ENCODE measurements at places on chromosomes 2 and 18.

- no peak for DNase-seq
Observed at GRCh38 chr2:232420463-232421188, 14.0 kb downstream of the ALPG start.

DNA sequence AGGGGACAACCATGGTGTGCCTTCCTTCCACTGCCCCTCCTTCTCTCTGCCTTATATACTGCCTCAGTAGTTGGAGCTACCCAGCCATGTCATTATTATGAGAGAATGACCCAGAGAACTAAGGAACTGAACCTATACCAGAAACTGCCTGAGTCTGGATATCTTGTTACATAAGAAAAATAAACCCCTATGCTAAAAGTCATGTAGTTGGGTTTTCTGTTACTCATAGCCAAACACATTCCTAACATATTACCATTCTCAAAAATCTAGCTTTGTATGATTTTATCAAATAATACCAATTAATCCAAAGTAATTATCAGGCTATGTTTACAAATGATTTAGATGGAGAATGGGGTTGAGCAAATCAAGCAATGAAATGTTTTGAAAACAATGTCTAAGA, 15.0 kb upstream of the KLF7 start:
- no peak for DNase-seq

GRCh38 chr2:218658671-218659257, 659 bp downstream of the ZNF142 start:
- no peak for DNase-seq

DNA sequence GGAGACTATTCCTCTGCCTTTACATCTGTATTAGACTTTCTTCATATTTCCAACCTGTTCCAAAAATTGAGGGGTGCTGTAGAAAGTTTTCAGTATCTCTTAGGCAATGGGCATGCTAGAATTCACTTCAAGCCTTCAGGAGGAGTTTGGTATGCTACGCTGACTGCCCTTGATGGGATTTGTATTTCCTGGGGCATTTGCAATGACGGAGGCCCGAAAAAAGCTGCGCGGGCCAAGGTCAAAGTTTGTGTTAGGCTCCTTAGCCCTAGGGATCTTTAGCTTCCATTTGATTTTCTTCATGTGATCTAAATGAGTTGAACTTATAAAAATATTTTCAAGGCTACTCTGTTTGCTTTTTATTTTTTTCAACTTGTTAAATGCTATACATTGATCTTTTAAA, 5.1 kb downstream of the CPS1 start:
- DNase-seq = no peak

DNA sequence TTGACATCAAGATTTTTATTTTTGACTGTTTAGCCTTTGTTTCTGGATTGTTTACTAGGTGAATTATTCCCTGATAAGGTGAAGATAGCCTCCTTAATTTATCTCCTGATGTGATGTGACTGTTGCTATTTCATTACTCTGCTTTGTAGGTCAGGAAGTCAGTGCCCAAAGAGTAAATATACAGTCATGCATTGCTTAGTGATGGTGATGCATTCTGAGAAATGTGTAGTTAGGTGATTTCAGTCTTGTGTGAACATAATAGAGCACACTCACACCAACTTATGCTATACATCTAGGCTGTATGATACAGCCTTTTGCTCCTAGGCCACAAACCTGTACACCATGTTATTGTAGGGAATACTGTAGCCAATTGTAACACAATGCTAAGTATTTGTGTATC, 102.4 kb upstream of the THUMPD2 start:
- DNase-seq = no peak

DNA sequence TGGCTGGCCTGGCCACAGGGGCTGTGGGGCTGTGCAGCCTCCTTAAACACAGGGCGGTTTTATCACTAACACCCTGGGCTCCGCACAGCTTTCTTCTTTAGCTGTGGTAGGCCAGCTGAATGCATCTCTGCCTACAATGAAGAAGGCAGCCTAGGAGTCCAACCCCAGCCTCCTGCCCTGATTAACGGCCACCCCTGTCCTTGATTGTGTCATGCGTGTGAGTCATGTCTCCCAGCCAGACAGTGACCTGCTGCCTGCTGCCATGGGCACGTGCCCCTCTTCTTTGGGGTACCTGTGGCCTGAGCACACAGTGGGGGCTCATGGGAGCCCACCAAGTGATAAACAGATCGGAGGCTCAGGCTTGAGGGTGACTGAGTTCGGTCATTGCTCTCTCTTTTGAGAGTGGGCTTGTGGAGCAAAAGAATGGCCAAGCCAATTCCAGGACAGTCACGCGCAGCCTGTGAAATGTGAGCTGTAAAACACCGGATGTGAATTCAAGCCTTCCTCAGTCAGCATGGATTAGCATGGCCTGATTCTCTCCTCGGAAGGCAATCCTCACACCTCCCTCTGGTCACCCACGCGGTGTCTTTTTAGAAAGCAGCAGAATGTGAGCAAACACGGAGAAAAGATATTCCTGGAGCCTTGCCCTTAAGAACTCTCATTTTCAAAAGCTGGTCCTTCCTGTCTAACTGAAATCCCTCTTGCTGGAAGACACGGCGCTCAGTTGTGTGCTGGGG, 144.1 kb downstream of the CELF4 start:
- DNase-seq = no peak

DNA sequence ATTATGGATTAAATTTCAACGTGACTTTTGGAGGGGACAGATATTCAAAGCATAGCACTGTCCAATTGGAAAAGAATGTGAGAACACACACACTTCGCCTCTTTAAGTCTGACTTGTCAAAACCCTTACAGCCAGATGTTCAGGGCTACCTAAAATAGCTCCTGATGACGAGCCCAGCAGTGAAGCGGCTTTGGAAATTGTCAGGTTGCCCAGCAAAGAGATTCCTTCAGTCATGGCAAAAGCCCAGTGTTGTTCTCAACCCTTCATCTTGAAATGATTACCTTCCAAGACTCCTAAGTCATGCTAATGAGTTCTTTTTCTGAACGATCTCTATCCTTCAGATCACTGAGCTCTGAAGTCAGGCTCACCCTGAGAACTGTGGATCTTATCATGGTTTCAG, 436.6 kb downstream of the LRATD1 start:
- DNase-seq = no peak

DNA sequence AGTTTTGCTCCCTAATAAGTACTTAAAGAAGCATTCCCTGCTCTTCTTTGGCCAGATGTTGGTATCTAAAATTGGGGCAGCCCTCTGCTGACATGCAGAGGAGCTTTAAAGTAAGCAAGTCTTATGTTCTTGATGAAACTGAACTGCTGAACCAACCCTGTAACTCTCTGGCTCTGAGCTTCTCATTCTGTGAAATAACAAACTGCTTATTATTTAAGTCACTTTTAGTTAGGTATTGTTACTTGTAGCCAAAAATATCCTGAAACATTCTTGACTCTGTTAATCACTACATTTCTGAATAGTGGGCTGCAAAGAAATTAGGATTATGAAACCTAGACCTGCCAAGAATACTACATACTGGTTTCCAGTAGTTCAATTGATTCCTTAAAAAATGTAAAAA, 15.5 kb downstream of the PPP3R1 start:
- no peak for DNase-seq

- DNase-seq = no peak
Observed at GRCh38 chr18:48407358-48407757, 1.8 kb downstream of the ZBTB7C start.

GRCh38 chr2:150903461-150903860, 358.2 kb downstream of the RBM43 start:
- DNase-seq = no peak

- no peak for DNase-seq
Observed at GRCh38 chr2:72166279-72166678, 18.6 kb upstream of the CYP26B1 start.

DNA sequence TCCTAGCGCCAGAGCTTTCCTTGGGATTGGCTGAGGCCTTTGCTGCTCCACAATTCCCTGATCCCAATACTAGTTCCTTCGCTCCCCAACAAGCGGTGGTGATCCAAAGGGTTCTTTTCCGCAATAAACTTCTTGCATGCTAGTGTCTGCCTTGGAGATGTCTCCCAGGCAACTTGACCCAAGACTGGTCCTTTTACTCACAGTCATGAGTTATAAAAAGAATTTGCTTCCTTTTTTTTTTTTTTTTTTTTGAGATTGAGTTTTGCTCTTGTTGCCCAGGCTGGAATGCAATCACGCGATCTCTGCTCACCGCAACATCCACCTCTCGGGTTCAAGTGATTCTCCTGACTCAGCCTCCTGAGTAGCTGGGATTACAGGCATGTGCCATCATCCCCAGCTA, 89.8 kb upstream of the SP3 start:
- DNase-seq = no peak

GRCh38 chr2:206832873-206833272, 67.5 kb downstream of the FASTKD2 start:
- DNase-seq = no peak

GRCh38 chr2:58539973-58540372, 298.8 kb upstream of the FANCL start:
- no peak for DNase-seq

- DNase-seq = no peak
Observed at GRCh38 chr2:134567666-134568065, 151.1 kb downstream of the TMEM163 start.

DNA sequence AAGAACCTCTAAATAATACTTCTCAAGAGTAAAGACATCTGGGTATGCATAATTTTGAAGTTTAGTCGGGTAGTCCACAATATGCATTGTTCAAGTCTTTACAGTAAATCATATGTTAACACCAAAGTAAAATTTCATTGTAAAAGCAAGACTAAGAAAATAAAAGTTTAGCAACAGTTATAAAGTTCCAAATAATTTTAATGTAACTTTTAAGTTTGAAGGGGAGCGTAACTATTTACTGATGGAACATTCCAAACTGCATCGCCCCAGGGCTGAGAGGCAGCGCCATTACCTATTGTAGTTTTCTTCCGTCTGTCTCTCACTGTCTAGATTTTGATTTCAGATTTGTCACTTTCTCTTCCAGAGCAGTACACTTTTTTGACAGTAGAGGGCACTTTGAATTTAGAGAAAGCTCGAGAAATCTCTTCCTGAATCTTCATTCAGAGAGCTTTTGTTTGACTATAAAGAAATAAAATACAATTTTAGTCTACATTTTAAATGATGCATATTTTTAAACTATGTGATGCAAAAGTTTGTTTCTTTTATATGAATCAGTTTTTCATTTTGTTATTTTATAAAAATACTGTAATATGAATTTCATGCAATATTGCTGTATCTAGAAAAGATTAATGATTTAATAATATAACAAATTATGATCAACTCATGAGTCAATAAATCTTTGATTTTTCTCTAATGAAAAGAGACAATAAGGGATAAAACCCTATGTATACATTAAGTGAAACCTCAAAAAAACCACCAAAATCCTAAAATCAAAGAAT, 389.8 kb downstream of the FIGN start:
- DNase-seq = peak; percentile 10

- DNase-seq = no peak
Observed at GRCh38 chr2:232349946-232350635, 28.5 kb upstream of the ALPP start.

DNA sequence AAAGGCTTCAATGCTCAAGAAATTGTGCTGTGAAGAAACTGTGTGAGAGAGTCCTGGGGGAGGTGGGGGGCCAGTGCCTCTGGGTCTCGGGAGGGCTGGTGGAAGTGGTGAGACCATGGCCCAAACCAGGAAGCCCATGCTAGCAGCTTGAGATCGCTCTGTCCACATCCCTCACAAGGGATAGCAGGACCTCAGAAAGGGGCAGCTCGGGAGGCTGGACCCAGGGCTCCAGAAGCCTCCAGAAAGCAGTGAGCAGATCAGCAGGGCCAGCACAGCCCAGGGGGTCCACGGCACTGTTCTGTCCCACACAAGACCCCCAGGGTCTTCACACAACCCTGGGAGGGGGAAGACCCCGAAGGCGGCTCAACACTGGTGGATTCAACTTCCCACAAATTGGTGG, 24.1 kb downstream of the ST8SIA5 start:
- DNase-seq = no peak

- DNase-seq = peak; percentile 79
Observed at GRCh38 chr18:37613253-37613565, 47.6 kb upstream of the CELF4 start.

DNA sequence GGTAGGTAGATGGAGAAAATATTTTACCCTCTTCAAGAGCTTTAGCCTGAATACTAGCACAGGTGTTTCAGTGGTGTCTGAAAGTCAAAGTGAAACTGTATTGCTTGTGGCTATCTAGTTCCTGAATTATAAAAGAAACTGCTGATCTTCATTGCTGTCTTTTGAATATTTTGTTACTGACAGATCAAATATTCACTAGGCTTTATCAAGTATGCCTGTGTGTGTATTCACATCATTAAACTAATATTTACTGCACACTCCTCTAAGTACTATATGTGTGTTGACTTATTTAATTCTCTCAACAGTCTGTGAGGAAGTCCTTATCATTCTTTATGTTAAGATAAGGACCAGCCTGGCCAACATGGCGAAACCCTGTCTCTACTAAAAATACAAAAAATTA, 139.6 kb downstream of the SOCS6 start:
- DNase-seq = no peak

DNA sequence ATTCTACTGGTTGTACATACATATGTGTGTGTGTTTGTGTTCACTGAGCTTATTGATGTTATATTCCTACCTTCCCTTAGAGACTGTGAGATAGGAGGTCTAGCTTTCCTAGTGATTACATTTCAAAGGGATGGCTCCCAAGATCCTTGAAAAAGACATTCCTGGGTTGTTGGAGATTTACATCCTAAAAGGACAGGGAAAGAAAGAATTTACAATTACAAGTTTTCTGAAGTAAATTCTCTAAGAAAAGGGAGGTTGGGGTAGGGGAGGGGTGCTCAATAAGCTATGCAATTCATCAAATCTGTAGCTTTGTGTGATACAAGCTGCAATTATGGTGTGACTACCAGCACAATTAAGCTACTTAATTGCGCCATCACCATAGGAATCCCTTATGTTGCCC, 284.3 kb downstream of the NUP35 start:
- no peak for DNase-seq

DNA sequence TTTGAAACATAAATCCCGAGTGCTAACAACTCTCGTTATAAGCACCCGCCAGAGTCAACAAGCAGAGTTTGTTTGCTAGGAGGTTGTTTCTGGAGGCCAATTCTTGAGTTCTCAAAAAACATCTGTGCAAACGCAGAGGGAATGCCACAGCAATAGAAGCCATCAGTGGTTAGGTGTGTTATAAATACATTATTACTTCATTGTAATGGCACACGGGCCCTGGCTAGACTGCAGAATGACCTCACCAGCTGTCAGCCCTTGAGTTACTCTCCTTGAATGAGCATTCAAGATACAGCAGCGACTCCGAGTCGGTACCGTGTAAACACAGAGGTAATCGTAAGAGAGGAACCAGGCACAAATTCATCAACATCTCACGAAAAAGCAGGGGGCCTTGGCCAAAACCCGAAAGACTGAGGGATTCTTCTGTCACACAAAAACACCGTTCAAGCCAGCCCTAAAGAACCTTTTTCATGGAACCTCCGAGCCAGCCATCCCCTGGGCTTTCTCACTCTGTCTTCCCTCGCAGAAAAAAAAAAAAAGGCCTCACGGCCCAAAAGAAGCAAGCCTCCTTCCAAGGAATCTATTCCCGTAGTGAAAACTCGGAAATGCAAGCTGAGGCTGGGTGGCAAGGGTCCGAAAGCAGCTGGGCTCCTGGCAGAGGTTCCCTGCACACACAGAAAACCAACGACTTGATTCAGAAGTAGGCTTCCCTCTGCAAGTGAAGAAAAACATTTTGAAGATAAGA, 133.7 kb upstream of the MEIS1 start:
- DNase-seq = peak; percentile 43

GRCh38 chr2:208015475-208015874, 9.9 kb downstream of the PLEKHM3 start:
- DNase-seq = no peak

Data from NCI-H524 treated with DMSO at 0.1 percent for 48 hours (cell line).